Activated naive CD4-positive, alpha-beta T cell treated with anti-CD3 and anti-CD28 coated beads, Interleukin-2, amount 10 ng/mL, durations not matched to agents 5 hours and 36 hours (primary cell): ENCODE measurements at places on chromosomes 4 and X. TPM values are rescaled to one million over a fixed set of nuclear protein-coding genes. Genes with fewer than 3 reads are reported as not detected.

The C4orf36 gene
- not detected for total RNA-seq

The MAGEA10 gene
- not detected for total RNA-seq

The SLC30A9 gene
- 29.6 TPM for total RNA-seq

The UGT2B7 gene
- total RNA-seq: not detected
